Left renal cortex interstitium (tissue), 4 donors: ENCODE measurements at places on chromosomes 2 and 18.
A peak's percentile ranks its signal among the peaks of the same experiment; 100 is the strongest.

DNA sequence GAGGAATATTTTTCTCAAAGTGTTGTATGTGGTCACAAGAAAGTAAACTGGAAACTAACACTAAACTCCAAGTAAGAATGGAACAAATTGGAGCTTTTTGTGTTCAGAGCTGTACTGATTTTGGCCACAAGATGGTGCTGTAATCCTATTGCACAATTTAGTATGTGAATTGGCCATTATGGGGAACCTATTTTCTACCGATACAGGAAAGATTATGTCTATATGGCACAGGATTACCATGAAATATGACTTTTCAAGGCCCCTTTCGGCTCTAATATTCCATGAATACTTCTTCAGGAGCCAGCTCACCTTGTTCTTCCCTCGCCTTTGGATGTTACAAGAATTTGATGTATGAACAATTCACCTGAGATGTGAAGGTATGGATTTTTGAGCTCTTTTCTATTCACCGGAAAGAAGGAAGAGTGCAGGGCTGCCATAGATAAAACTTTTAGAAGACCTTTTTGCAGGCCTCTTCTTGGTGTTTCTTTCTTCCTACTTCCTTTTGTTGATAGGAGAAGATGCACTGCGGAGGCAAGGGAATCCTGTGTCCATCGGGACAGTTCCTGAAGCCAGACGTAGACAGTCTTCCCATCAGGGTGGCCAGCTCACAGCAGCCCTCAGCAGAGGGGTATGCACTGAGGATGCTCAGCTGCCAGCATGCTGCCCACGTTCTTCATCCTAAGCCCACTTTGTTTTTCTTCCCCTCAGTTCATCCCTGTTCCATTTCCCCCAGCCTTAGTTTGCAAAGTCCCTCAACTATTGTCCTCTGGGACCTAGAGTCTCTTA, 13.3 kb downstream of the MRPL44 start:
- no peak for DNase-seq

DNA sequence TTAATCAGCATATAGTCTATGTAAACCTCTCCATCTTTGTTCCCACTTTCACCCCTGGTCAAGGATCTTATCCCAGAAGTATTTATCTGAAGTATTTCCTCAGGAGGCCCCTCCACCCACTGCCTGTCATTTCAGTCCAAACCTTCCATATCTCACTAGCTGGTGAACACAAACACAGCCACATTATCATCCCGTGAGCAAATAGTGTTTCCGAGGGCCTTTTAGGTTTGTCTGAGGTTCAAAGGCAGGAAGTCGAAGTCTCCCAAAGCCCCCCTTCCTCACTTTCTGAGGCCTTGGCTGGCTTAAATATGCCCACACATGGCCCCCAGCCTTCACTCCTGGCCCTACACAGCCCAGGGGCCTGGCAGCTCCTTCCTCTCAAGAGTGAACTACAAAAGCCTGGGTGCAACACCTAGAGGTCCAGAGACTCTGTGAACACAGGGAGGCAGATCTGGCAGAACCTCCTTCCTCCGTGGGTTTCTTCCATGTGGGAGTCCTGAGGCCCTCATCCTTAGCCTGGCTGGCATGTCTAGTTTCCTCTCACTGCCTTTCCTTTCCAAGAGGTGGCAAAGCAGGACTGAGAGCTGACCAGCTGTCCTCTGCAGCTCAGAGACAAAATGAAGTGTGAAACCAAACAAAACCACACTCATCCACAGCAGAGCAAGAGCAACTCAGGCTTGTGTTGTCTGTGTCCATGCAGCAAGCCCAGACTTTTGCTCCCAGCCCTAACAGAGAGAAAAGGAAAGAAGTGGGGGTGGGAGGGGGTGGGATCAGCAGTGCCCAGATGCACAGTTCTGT, 264.2 kb downstream of the SS18 start:
- DNase-seq: no peak

DNA sequence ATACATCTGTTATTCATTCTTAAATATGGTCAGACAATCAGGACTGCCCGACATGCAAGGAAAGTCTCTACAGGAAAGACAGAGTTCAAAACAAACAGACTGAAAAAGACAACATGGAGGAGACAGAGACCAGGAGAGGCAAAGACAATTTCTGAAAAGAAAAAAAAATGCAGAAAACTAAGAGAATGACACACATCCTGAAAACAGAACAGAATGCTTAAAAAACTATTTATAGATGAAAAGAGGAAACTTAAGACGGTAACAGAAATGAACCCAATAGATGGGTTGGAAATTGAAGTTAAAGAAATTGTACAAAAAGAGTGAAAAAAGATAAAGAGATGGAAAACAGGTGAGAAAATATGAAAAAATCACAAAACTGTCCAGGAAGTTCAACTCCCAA, 95.7 kb downstream of the BCL2 start:
- DNase-seq: no peak

GRCh38 chr2:19505-19904, 26.8 kb downstream of the FAM110C start:
- no peak for DNase-seq

DNA sequence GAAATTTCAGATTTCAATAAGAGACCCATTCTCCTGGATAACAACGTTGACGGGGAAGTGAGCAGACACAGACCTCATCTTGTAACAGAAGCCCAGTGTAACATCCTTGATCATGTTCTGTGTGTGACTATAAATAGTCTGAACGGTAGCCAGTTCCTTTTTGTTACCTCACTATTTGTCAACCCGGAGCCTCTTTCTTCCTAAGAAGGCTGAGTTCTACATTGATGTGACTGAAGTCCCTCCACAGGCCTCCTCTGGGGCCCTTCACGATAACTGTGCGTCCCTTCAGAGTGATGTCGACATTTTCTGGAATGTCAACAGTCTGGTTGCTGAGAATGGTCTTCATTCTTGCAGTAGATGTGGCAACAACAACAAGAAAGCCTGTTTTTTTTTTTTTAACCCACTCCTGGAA, 6.3 kb upstream of the PLEKHM3 start:
- DNase-seq: no peak

DNA sequence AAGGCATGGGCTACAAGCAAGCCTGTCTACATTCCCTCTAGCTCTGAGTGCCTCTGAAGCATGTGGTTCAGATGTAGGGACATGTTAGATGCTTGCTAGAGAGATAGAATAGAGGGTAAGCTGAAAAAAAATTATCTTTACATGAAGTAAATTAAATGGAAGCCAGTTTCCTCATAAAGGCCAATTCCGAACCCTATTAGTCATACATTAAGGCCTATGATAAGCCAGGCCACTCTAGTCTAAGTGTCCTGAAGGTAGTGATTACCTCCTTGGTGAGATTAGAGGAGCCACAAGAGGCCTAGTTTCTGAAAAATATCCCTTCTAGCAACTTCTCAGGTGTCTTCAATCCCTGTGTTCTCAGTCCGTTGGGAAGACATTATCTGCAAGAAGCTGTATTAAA, 72.4 kb upstream of the NPAS2 start:
- no peak for DNase-seq

DNA sequence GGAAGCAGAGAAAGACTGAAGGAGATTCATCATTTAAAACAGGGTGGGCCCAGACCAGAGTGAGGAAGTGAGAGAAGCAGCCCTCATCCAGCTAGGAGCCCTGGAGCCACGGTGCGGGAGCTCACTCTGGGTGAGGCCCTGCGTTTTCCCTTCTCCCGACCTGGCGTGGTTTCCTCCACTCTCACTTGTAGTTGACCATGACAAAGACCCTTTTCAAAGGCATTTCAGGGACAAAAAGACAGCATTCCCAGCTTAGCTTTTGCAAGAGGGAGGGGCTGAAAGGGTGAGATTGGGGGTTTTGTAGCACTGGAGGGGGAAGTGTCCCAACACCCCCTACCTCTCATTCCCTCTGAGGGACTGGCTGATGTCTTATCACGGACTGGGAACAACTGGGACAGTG, 56.6 kb downstream of the TRPM8 start:
- no peak for DNase-seq

DNA sequence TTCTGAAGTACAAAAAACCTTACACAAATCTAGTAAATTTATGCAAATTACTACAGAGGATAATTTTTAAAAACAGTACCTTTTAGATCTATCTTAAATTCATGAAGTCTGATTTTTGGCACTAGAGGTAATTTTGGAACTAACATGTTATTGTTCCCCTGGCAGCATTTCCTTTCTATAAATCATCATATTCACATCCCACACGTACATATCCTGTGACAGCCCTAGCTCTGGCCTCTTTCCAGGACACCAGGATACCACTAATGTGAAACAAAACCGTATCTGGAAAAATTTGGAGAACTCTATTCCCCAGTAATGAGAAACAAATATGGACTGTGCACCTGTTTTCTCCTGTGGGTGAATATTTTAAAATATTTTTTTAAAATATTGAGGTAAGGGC, 14.0 kb upstream of the BIRC6 start:
- DNase-seq: no peak

DNA sequence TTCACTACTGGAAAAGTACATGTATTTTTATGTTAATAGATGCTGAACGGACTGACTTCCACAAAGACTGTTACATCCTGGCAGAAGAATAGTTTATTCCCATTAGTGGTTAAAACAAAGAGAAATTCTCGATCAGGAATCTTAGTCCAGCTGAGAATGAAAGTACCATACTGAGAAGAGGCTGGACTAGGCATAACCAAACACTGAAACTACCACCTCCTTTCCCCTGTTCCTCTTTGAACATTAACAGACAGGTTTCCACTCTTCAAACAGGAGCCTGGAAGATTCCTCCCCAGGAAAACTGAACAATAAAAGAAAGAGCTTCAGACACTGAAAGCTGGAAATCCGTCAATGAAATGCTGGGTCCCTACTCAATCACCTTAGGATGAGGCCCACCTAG, 25.8 kb downstream of the LDAH start:
- no peak for DNase-seq

- DNase-seq: no peak
These were observed 36.3 kb upstream of the CTDP1 start for GRCh38 chr18:79643054-79643984.

DNA sequence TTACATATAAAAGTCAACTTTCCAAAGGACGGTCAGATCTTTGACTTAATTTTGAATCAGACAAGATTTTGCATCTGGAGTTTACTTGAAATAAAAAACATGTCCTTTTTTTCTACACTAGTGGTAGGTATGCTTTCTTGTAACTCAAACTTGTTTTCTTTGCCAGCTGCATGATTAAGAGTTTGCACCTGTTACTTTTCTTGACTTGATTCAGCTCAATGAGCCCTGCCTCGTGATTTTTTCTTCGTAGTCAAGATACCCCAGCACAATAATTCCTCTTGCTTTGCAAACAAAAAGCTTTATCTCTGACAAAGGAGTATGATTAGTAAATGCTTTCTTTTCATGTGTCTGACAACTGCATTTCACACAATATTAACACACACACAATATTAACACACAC, 82.3 kb downstream of the FBXO15 start:
- DNase-seq: no peak

DNA sequence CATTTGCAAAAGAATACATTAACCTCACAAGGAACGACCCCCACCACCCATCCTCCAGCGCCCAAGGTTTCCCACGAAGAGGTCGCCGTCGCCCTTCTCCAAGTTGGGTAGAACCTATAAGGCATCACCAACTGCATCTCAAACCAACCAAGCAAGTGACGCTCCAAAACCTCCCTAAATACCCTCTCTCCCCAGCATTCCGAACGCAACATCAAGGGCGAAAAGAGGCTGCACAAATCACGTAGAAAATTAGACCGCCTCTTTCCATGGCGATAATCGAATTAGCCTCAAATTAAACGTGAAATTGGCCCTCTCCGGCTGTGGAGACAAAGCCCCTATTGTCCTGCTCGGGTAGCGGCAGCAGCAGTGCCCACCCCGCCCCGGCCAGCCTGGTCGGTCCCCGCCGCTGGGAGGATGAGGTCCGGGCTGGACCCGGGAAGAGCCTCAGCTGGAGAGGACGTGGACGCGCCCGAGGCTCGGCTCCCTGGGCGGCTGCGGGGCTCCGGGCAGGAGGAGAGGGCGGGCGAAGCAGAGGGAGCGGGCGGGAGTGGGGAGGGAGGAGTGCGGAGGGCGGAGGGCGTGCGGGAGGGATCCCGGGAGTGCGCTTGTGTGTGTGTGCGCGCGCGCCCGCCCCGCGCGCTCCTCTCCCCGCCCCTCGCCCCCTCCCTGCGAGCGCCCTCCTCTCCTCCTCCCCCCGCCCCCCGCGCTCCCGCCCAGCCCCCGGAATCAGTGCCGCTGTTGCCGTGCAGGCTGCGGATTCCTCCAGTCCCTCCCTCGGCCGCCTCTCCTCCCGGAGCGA, at the start of gene SPTBN1:
Gene SPTBN1, plus strand, starts transcription at position 765 of the 799 bp plus-strand sequence. CDS start 70,092 bp downstream, outside the sequence.
- peak; percentile 68 for DNase-seq

- DNase-seq: no peak
These were observed 84.5 kb upstream of the SLC1A4 start for GRCh38 chr2:64904413-64905329.

- no peak for DNase-seq
These were observed 472.7 kb upstream of the TRIB2 start for GRCh38 chr2:12244070-12244469.

DNA sequence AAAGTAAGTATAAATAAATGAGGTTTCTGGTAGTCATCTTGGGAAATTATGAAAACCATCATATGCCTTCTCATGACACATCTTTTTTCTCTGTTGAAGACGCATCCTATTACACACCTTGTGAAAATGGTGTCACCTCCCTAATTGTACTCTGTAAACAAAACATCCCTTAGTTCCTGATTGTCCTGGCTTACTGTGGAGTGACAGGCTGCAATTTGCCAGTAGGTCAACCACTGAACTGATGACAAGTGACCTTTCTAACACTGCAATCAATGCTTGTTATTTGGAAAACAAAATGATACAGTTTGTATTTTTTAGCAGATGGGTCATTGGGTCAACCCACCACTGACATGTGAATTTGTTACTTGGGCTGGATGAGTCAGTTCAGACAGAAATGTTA, 219.5 kb downstream of the PTPRM start:
- DNase-seq: no peak

DNA sequence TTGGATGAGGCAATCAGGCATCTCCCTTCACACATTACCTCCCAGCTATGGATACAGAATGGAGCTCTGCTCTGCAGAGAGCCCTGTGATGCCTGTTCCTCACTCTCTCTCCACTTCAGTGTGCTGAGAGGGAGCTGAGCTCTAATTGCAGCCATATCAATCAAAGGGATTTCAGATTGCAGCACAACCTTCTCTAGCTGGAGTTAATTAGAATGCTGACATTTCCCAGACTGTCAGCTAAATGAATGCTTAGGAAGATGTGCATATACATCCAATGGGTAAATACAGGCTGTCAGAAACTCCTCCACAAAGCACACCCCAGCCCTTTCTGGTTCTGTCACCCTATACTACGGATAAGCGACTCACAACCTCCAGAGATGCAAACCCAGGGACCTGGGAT, 402.6 kb downstream of the EIPR1 start:
- no peak for DNase-seq

- DNase-seq: no peak
These were observed 995.2 kb upstream of the CDH2 start for GRCh38 chr18:29171892-29172755.

GRCh38 chr2:100615471-100615870, 52.7 kb downstream of the PDCL3 start:
- DNase-seq: no peak
